NK-92 treated with Interleukin-12 subunit alpha and Interleukin-12 subunit beta, amount 100 ng/mL, for 24 hours (cell line): ENCODE measurements at places on chromosomes 3 and 15.

GRCh38 chr15:27196691-27197090, 225.7 kb downstream of the GABRG3 start:
- no peak for DNase-seq

DNA sequence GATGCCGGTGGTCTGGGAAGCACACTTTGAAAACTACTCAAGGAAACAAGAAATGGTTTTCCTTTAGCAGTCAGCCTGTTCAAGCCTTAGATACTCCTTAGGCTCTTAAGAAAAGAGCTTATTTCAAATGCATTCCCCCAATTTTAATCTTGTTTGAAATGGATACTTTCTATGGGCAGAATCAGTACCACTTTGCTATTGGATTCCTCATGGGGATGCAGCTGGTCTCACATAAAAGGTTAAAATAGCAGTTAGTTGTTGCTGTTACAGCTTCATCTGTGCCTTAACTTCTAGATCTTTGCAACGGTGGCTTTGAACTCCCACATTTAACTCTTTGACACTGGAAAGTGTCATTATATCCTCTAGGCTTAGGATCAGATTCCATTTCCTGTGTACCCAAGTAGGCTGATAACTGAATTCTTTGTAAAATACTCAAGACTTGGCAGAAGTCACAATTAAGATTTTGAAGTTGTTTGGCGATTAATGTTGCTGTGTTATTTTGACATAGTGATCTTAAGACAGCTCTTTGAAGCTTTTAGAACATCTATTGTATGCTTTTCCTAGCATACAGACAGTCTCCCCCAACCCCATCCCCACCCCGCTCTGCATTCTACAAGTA, 2.2 kb downstream of the THBS1 start:
- no peak for DNase-seq

DNA sequence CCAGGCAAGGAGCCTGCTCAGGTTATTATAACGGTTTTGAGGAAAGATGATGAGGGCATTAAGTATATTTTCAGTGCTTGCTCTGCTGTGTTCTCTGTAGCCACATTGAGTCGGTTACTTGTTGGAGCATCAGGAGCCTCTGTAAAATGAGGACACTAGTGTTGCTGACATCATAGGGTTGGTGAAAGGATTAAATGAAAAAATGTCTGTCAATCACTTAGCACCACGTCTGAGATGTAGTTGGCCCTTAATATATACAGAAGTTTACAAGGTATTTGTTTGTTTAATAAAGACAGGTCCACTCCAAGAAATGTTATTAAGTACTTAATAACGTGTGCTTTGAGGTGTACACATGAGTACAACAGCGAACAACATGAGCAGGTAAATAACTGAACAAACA, 735 bp upstream of the SLC25A26 start:
- no peak for DNase-seq

- DNase-seq = no peak
Measured at GRCh38 chr3:195259154-195259474, 11.8 kb downstream of the XXYLT1 start.
